HS-27A (cell line): ENCODE measurements at places on chromosomes 4 and X.

GRCh38 chr4:175776217-175776616 lies 35.8 kb downstream of the GPM6A start:
- DNase-seq: no peak

DNA sequence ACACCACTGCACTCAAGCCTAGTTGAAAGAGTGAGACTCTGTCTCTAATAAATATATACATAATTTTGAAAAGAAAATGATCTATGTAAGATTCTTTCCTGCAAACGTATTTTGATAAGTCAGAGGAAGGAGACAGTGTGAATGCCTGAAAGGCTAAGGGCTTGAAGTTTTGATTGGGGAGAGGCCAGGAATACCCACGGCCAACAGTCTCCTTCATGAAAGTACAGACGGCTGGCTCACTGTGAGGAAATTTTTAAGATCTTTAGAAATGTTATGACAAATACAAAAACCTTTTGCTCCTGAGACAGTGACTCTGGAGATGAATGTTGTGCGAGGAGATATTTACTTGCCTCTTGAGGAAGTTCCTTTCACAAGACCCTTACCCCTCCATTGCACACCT lies 111.4 kb upstream of the KLHL13 start:
- DNase-seq: no peak

DNA sequence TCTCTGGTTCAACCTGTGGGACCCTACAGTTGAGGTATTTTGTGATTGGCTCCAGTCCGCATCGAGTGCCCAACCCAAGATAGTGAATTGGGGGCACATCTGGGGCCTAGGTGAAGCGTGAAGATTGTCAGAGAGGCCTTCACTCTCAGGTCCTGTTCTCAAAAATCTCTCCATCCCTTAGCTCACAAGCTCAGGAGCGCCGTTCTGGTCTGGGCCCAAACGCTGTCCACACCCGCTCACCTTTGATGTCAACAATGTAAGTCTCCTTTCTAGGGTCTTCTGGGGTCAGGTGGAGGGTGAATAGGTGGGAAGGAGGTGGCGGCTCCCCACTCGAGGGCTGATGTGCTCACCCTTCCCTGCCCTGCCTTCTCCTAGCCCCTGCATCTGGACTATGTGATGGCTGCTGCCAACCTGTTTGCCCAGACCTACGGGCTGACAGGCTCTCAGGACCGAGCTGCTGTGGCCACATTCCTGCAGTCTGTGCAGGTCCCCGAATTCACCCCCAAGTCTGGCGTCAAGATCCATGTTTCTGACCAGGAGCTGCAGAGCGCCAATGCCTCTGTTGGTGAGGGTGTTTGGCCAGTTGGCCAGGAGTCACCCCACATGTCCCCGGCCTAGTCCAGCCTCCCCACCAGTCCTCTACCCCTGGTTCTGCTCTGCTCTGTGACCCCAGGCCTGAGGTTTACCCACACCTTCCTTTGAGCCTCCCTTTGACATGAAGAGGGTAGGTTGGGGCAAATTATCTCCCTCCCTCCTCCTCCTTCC lies 7.6 kb upstream of the CDK16 start:
- DNase-seq: no peak

GRCh38 chrX:7996414-7996813 lies 69.2 kb upstream of the PNPLA4 start:
- no peak for DNase-seq

DNA sequence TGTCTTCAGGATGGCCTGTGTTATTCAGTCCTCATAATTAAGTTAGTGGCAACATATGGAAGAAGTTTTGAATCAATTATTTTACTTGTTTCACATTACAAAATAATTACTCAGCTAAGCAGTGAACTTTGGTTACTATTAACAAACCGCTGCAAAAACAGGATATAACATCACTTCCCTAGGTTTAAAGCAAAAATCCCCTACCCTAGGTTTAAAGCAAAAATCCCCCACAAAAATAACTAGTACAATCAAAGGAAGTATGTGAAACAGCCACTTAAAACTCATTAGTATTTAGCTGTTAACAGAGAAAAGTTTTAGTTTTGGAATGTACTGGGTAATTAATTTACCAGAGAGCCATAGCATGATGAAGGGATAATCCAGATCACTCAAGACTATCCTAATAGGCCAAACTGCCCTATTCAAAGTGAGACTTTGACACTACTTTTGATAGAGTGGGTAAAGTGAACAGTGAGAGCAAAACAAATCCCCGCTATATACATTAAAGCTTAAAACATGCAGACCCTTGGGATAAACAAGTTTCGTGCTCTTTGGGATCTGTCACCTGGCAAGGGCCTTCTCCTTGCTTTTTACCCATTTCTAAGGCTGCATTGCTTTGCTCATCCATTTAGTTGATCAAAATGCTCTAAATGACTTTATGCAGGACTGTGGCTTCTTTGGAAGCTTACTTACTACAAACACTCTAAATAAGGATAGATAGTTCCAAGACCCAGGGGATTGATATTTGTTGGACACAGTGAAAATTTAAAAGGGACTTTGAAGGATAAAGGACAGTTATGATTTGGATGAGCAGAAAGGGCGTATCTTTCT lies 36.4 kb upstream of the GPR174 start:
- DNase-seq: no peak

GRCh38 chrX:104565791-104566680 lies at the start of gene IL1RAPL2:
Gene IL1RAPL2 (plus strand): TSS chrX:104566199.
- DNase-seq: no peak

- no peak for DNase-seq
Measured at GRCh38 chrX:110180176-110180927, 137.5 kb downstream of the AMMECR1 start.

GRCh38 chrX:11414091-11414490 lies 120.9 kb downstream of the AMELX start:
- DNase-seq: no peak

- DNase-seq: no peak
Measured at GRCh38 chr4:12041828-12042227, 613.1 kb upstream of the HS3ST1 start.

- DNase-seq: peak; percentile 62
Measured at GRCh38 chrX:154478728-154479622, at the start of gene LAGE3. Gene LAGE3 (minus strand): TSS chrX:154479281. CDS start chrX:154478915, 366 bp downstream.

DNA sequence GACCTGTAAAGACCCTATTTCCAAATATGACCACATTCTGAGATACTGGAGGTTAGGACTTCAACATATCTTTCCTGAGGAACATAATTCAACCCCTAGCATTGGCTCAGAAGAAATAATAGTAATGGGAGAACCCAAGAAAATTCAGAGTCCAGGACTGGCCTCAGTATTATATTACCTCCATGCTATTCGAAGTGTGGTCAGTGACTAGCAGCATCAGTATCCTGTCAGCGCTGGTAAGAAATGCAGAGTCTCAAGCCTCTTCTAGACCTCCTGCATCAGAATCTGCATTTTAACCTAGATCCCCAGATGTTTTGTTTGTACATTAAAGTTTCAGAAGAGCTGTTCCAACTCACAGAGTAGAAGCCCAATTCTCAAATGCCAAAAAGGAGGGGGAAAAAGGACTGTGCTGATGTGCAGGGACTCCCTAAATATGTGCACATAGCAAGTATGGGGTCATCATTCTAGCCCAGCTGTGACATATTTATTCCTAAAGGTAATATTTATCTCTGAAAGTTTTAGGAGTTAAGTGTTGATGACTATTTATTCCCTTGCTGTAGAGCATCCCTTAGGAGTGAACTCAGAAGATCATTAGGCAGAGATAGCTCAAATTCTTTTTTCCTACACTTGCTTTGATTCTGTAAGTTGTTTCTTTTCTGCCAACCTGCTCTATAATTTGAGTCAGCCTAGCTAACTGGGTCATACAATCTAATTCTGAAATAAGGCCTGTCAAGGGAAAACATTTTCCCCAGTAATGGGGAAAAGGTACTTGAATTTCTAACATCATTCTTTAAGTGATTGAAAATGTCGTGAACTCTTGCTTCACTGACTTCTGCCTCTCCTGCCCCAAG lies 361.9 kb downstream of the ARHGAP24 start:
- DNase-seq: no peak

DNA sequence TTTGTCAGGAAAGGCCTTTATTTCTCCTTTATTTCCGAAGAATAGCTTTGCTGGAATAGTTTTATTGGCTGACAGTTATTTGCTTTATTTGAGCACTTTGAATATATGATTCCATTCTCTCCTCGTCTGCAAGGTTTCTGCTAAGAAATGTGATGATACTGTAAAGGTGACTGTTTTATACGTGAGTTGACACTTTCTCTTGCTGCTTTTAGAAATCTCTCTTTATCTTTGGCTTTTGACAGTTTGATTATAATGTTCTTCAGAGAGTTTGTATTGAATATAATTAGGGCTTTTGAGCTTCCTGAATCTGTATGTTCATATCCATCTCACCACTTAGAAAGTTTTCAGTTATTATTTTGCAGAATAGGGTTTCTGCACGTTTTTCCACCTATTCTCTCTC lies 1003.7 kb upstream of the SLIT2 start:
- DNase-seq: no peak

DNA sequence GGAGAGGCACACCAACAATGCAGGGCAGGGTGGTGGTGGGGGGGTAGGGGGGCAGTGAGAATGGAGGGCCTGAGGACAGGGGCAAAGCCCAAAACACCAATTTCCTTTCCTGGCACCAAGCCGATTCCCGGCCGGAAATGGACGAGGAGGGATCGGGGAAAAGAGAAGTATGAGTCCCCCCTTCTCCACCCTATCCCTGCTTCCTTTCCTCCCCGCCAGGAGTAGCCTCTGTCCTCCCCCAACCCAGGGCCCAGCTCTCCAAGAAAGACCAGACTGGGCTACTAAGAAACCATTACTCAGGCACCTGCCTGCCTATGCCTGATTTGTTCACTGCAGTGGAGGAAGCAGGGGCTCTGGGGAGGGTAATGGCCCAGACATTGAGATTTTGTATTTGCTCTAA lies 402 bp downstream of the CCDC120 start:
- no peak for DNase-seq

DNA sequence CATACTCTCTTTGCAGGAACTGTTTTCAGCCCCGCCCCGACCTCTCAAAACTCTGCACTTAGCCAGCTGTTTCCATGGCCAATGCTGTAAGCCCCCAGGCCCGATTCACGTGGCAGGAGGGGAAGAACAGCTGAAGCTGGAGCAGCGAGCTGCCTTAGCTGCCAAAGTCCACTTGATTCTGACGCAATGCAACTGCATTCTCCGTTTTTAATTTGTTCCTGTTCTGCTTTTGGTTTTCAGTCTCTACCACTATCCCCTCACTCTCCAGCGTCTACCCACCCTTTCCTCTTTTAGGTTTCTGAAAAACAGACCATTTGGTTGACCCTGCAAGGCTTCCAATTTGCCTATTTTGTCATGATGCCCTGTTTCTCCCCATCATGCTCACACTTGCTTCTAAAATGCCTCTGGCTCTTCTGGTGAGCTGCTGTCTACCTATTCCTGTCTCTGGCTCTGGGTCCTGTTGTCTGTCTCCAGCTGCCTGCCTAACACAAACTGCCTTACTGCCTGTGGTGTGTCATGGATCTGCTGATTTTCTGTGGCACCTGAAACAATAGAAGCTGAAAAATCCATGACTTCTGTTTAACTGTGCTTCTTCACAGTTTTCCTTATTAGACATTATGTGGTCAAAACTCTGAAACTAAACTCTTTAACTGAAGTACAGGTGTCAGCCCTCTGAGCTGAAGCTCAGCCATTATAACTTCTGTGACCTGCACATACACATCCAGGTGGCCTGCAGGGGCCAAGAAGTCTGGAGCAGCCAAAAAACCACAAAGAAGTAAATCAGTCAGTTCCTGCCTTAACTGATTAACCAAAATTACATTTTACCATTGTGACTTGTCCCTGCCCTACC lies 160.5 kb upstream of the AGTR2 start:
- DNase-seq: no peak

GRCh38 chr4:172553216-172553615 lies 615.4 kb upstream of the GALNT7 start:
- DNase-seq: no peak

DNA sequence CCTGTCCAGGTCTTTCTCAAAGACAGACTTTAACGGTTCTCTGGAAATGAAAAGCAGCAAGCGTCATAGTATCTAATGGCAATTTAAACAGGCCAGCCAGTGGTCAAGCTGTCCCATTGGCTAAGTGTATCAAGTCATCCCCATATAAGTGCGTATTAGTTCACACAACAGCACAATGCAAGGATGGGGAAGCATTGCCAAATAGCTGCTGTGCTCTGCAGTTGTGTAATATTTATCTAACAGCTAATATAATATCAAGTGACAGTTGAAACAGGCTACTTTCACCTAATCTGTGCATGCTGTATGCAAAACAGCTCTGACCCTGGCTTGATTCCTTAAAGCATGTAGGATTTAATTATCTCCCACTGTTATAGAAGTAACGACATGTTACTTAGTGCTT lies 134.8 kb upstream of the PPARGC1A start:
- no peak for DNase-seq

DNA sequence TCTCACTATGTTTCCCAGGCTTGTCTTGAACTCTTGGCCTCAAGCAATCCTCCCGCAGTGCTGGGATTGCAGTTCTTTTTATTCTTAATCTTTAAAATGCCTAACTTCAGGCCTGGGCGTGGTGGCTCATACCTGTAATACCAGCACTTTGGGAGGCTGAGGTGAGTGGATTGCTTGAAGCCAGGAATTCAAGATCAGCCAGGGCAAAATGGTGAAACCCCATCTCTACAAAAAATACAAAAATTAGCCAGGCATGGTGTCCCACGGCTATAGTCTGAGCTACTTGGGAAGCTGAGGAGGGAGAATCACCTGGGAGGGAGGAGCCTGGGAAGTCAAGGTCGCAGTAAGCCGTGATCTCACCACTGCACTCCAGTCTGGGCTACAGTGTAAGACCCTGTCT lies 45.9 kb downstream of the PLS3 start:
- no peak for DNase-seq

- DNase-seq: no peak
Measured at GRCh38 chr4:14254926-14255325, 627.4 kb upstream of the BOD1L1 start.

- no peak for DNase-seq
Measured at GRCh38 chr4:12724510-12724909, 759.6 kb downstream of the RAB28 start.

DNA sequence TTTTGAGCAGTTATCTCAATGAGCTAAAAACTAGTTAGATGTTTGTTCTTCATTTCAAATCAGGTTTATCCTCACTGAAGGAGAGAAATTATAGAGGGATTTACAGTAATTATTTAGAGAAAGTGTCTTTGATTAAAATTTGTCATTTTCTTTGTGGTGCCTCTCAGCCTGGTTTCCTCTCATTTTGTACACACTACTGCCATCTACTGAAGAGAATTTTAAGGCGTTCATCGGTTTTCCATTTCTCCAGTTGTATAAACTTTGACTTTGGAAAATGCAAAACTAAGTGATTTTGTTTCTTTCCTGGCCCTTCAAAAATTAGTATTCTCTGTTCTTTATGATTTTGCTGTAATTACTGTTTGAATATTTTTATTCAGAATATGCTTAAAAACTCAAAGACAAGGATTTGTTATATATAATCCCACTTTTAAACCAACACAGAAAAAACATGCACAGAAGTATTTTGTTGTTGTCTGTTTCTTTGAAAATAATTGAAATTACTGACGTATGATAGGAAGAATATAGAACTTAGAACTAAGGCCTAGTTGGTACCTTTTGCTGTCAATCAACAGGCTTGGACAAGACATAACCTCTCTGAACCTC lies 34.4 kb upstream of the ANXA3 start:
- no peak for DNase-seq
